CD4-positive, CD25-positive, alpha-beta regulatory T cell (primary cell): ENCODE measurements at places on chromosomes 11 and 22. TPM values are rescaled to one million over a fixed set of nuclear protein-coding genes. Genes with fewer than 3 reads are reported as not detected.

The TMEM191B gene
- 3.5 TPM for total RNA-seq

DNA sequence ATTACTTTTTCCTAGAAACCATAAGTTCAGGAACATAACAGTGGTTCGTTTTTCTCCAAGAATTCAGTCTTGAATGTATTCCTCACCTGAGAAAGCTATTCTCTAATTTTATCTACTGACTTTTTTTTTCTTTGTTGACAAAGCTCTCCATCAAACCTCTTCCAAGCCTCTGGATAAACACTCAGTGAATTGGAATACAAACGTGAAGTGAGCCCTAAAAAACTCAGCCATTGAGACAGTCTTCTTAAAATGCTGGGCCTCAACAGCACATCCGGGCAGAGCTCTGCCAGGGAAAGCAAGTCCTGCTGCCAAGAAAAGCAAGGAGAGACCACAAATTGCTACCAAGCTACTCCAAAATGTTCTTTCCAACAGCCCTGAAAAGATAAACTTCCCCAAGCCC is 7.7 kb upstream of the SLC1A2 start:
- no peak for DNase-seq

The NLRX1 gene
- total RNA-seq, result 7.8 TPM

DNA sequence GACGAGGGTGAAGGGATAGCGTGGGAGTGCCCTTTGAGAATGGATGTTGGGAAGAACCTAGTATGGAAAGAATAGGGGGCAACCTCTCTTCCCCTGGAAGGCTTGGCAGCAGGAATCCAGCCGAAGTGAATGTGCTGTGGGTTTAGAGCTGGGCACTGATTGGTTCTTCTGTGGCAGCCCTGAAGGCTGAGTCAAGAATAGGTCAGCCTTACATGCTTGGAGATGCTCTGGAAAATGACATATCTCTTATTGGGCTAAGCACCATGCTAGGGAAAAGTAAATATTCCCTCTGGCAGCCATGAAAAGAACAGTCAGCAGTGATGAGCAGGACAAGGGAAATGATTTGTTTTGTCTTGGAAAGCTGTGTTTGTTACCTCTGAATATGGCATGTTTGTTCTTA is 149.5 kb downstream of the COMMD9 start:
- DNase-seq, result no peak

The CARNS1 gene
- 7.8 TPM for total RNA-seq
